ENCODE measurements at places on chromosomes 7 and 10.

DNA sequence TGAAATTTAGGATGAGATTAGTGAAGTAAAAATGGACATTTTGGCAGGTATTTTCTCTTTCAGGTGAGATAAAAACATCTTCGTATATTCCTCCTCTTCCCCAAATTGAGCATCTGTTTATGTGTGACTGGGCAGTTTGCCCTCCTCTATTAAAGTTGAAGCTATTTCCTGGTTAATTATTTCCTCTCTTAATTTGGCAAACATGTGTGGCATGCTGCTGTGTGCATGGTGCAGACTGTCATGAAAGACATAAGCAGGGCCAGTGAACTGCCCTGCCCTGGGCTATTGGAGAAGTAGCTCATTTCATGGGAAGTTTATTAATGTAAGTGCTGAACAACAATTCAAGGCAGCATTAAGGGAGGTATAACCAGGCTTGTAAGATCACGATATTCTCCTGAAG lies 52.6 kb downstream of the EVX1 start:
- DNase-seq: no peak

DNA sequence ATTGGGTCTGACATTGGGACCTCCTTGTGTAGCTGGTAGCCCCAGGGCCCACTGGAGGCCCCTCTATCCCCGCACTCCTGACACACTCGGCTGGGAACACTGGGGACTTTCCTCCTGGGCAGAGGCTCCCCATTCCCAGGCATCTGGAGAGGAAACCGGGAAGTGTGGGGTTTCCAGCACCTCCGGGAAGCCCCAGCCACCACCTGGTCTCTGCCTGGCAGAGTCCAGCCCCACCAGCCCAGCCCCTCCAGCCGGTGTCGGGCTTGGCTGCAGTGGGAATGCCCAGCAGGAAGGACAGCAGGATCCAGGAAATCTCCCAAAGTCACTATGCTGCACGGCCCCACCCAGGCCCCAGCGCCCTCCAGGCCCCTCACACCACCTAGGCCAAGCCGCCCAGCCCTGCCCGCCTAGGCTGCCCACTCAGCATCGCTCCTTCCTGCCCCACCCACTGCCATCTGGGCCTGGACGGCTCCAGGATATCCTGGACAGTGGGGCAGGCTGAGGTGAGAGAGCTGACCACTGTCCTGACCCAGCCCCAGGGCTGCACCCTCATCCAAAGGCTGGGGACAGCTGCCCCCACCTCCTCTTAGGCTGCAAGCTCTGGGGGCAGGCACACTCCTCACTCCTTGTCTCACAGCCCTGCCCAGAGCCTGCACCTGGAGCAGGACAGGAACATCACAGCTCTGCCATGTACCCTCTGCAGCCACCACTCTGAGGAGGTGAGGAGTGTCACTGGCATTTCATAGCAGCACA lies 11.8 kb downstream of the RASGEF1A start:
- DNase-seq: no peak

- no peak for DNase-seq
Observed at GRCh38 chr7:140604760-140605159, 35.9 kb downstream of the DENND2A start.

DNA sequence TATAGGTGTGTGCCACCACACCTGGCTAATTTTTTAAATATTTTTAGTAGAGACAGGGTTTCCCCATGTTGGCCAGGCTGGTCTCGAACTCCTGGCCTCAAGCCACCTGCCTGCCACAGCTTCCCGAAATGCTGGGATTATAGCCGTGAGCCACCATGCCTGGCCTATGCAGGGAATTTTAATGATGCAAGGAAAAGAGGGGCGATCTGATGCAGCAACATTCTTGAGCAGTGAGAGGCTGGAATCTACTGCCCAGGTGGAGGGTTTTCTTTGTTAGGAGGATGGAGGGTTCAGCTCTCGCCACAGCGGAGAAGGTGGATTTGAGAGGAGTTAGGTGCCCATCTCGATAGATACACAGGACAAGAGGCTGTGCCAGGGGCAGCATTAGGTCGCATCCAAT lies 332.3 kb downstream of the GATA3 start:
- DNase-seq: no peak

DNA sequence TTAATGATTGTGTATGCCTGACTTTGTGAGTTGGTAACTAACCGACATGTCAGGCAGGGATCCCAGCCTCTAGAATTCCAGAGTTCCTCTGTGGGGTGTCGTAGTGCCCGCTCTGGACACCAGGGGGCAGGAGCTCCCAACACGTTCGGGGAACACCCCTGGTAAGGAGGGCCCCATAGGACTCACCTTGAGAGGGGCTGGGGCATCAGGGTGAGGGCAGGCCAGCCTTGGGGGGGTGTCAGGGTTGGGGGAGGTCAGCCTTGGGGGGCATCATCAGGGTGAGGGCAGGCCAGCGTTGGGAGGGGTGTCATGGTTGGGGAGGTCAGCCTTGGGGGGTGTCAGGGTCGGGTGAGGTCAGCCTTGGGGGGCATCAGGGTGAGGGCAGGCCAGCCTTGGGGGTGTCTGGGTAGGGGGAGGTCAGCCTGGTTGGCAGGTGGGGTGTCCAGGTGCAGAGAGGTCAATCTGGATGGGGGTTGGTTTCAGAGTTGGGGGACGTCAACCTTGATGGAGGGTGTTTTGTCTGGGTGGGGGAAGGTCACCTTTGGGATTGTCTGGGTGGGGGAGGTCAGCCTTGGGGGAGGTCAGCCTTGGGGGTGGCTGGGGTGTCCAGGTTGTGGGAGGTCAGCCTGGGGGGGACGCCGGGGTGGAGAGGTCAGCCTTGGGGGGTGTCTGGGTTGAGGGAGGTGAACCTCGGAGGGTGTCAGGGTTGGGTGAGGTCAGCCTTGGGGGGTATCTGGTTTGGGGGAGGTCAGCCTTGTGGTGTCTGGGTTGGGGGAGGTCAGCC lies 45.6 kb upstream of the SUN1 start:
- DNase-seq: peak; percentile 22
